T-cell (primary cell): ENCODE measurements at places on chromosomes 5 and 9.

DNA sequence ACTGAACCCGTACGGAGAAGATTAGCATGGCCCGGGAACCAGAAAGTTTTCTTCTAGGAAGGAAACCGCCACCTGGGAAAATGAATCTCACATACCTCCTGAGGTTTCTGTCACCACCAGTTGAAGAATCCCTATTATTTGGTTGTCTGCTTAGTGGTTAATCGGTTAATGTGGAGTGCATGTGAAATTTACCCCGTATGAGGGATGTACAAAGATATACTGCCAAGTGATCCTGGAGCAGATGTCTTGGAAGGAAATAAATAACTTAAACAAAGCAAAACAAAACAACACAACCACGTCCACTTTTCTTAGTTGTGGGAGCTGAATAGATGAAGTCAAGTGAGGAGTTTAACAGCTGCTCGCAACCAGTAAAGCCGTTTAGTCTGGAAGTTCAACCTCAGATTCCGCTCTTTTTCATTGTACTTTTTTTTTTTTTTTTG, 3.8 kb downstream of the DMRT2 start:
- no peak for DNase-seq

- no peak for DNase-seq
Measured at GRCh38 chr9:98075332-98075805, 18.8 kb downstream of the NANS start.

DNA sequence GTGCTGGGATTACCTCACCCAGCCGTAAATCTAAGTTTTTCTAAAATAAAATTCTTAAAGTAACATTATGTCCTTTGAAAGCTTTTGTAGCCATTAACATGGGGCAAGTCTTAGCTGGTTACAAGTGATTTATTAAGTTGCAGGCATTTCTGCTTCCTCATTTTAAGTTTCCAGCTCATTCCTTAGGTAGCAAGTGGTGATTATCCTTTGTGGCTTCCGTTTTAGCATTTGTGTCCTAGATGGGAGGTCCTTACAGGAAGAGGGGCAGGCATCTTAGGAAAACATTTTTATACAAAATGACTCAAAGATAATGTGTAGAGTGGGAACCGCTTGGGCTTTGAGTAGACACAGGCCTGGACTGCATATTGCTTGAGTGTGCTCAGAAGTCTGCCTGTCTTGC, 35.0 kb upstream of the ROPN1L start:
- no peak for DNase-seq

- DNase-seq = no peak
Measured at GRCh38 chr9:16591092-16591491, 279.4 kb downstream of the BNC2 start.

DNA sequence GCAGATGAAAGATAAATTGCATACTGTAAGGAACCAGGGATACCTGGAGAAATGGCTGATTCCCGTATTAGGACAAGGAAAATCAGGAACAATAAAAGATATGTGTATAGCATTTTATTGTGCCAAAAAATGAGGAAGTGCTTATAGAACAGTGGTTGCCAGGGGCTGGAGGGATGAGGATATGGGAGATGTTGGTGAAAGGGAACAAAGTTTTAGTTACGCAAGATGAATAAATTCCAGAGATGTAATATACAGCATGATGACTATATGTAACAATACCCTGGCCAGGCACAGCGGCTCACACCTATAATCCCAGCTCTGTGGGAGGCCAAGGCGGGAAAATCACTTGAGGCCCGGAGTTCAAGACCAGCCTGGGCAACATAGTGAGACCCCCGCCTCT, 101.8 kb downstream of the CDK5RAP2 start:
- no peak for DNase-seq

GRCh38 chr5:142878111-142878510, 107.9 kb downstream of the ARHGAP26 start:
- DNase-seq = no peak

DNA sequence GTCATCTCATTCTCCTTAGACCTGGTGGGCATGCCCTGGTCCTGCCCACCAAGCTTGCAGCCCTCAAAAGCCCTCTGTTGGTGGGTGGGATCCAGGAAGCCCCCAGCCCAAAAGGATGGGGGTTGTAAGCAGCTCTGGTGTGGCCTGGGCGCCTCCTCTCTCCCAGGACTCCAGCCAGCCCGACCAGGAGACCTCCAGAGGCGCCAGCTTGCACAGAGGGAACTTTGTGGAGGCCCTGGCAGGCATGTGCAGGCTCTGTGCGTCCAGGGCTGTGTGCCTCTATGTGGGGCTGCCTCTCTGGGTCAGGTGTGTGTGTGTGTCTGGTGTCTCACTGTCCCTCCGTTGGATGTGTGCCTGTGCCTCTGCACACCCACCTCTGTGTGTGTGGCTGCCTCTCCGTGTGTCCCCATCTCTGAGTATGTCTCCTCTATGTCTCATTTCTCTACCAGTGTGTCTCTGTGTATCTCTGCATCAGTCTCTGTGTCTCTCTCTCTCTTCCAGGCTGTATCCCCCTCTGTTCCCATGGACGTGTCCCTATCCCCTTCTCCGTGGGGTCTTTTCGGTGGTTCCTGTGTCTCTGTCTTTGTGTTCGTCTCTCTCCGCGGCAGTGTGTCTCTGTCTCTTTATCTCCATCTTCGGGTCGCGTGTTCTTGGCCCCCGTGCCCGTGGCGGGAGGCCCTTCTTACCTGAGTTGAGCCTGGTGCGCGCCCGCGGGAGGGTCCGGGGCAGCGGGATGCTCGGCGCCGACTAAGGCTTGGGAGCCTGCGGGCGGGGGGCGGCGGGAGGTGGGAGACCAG, 501 bp downstream of the ENHO start:
- no peak for DNase-seq

DNA sequence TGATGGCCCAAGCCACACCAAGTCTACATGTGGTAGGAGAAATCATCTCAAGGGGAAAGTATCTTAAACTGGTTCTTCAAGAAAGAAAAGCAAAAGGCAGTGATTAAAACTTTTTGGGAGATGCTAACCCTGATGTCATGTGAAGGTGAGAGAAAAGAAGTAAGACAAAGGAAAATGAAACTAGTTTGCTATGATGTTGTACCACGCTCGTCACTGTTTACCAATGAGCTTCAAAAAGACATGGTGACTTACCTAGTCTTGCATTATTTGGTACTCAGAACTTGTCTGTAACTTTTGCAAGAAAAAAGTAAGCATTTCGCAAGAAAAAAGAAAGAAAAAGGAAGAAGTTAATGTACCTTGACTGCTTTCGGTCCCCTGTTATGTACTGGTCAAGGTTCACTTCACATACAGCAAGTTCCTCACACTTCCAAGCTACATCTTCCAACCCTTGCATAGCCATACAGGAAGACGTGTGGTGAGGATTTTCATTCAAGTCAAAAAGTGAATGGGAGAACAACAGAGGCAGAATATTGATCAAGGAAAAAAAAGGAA, 739.3 kb downstream of the NR2F1-AS1 start:
- DNase-seq = no peak

DNA sequence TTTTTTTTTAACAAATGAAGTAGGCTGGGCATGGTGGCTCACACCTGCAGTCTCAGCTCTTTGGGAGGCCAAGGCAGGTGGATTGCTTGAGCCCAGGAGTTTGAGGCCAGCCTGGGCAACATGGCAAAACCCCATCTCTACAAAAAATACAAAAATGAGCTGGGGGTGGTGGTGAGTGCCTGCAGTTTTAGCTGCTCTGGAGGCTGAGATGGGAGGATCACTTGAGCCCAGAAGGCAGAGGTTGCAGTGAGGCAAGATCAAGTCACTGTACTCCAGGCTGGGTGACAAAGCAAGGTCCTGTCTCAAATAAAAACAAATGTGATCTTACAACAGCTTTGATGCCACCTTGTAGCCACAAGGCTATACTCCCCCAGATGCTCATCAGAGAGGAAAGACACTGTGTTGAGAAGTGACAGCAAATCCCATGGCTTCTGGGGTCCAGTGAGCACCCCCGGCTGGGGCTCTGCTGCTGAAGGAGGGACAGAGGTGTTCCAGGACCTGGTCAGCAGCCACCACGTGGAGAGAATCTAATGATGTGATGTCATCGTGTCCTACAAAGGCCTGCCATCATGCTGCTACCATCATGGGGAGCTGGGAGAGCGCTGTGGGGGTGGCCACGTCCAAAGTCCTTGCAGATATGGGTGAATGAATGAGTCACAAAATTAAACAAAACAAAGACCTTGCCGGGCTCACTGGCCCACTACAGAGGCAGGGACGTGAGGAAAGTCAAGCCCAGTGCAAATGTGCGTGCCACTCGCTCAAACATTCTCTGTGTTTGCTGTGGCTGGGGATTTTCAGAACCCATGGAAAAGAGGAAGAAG, 60.7 kb downstream of the PRRT1B start:
- no peak for DNase-seq

DNA sequence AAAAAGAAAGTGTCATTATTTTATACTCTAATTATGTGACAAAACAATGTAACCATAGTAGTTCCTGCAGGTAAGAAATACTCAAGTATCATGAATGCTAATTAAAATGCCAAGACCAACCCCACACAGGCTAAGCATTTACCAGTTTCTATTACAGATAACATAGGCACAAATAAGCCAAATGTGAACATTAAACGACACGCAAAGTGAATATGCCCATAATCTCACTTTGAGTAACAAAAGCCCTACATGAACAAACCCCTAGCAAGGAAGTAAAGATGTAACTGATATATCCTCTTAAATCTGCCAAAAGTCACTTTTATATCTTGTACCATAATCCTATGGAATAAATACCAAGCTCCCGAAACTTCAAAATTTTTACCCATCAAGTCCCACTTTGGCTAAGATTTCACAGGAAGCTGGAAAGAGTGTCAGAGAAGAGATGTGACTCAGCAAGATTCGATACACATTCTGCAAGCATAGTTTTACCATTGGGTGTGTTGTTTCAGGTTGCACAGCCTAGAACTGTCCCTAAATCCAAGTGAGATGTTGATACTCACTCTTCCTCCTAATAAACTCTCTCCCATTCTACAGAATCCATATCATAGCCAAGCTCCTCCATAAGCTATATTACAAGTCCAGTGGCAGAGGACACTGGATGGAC, 28.8 kb downstream of the TRPM6 start:
- DNase-seq = no peak

GRCh38 chr5:133927300-133928180, 40.9 kb downstream of the C5orf15 start:
- no peak for DNase-seq

- DNase-seq = no peak
Measured at GRCh38 chr5:92674321-92674720, 906.7 kb downstream of the NR2F1-AS1 start.

GRCh38 chr5:41832430-41832829, 37.8 kb downstream of the OXCT1 start:
- no peak for DNase-seq

GRCh38 chr9:14251154-14252071, 62.5 kb downstream of the NFIB start:
- DNase-seq = no peak

DNA sequence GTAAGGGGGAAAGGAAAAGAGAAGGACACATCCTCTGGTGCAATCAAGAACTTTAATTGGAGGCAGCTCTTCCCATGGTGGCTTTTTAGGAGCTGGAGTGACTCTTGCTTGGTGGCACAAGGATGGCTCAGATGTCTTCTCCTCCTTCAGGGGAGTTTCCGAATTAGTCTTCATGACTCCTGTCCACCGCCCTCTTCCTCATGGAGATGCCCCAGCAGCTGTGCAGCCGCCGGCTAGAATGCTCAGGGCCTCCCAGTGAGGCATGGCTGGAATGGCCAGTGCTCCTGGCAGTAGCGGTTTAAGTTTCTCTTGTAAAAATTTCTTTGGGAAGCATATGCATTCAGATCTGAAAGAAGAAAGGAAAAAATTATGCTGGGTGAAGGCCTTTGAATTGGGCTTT, 8.8 kb upstream of the TEX53 start:
- no peak for DNase-seq

DNA sequence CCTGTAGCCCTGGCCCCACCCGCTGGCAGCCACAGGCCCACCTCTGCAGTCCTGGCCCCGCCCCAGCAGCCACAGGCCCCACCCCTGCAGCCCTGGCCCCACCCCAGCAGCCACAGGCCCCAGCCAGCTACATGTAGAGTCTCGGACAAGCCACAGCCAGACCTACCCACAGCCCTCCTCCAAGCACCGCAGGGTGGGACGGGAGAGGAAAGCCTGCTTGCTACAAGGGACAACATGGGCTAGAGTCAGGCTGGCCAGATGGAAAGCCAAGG, 49.5 kb upstream of the SARDH start:
- DNase-seq = no peak

GRCh38 chr5:109645707-109646192, 44.0 kb upstream of the MAN2A1 start:
- DNase-seq = no peak

DNA sequence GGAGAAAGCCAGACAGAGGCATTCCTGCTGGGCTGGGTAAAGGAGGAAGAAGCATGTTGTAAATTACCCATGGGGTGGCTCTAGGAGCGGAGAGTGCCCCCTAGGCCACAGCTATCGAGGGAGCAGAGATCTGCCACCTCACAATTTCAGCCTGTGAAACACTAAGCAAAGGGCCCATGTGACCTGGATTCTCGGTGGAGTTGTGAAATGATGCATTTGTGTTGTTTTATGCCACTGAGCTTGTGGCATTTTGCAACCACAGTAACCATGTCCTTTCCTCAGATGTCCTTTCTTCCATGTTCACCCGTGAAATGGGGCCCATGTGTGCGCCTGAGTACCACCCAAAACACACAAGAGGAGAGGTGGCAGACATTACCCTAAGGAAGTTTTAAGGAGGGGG, 159.3 kb downstream of the SYK start:
- no peak for DNase-seq

DNA sequence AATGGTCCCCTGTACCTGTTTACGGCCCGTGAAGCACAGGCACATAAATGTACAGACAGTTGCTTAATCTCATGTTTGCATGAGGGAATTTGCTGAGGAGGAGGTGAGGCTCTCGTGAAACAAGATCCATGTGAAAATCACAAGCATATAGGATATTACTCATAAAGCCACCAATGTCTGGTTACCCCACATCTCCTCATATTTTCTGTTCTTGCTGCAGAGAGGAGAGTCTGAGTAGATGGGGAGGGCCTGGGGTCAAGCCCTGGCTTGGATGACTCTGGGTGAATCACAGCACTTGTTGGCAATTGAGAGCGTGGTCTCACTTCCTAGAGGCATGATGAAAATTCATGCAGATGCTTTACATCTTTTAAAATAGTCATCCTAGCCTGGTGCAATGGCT, 975 bp downstream of the AGXT2 start:
- no peak for DNase-seq

GRCh38 chr9:132238026-132238972, 76.4 kb downstream of the NTNG2 start:
- DNase-seq = no peak

GRCh38 chr5:121288781-121289180, 562.9 kb upstream of the FTMT start:
- DNase-seq = no peak

DNA sequence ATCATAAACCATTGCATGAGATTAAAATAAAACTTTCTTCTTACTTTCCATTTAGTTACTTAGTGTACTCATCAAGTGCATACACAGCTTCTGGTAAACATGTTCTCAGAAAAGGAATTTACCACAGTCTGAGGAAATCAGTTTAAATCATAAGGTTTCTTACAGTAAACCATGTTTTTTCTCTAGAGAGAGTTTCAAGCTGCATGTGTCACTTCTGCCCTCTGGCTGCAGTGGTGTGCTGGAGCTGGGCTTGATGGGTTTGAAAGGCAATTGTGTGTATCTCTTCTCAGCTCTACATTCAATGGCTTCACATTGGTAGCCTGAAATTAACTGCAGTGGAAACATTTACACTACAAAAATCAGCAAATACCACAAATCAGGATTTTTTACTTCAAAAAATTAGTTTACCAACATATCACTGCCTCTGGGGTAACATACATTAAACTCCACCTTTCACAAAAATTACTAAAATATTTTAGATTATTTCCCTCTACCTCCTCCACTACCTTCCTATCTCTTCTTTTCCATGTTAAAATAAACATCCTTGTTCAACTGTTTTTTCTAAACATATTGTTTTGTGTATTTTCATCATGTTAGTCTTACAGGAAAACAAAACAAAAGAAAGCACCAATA, 414.3 kb downstream of the ANXA1 start:
- DNase-seq = no peak
